T-cell (primary cell): ENCODE measurements at places on chromosomes 6 and 20. TPM values are rescaled to one million over a fixed set of nuclear protein-coding genes. Genes with fewer than 3 reads are reported as not detected.

CD93 gene
- 0.53 TPM for total RNA-seq

ZMYND8 gene
- 58.2 TPM for total RNA-seq

PTK6 gene
- 0.23 TPM for total RNA-seq

DNA sequence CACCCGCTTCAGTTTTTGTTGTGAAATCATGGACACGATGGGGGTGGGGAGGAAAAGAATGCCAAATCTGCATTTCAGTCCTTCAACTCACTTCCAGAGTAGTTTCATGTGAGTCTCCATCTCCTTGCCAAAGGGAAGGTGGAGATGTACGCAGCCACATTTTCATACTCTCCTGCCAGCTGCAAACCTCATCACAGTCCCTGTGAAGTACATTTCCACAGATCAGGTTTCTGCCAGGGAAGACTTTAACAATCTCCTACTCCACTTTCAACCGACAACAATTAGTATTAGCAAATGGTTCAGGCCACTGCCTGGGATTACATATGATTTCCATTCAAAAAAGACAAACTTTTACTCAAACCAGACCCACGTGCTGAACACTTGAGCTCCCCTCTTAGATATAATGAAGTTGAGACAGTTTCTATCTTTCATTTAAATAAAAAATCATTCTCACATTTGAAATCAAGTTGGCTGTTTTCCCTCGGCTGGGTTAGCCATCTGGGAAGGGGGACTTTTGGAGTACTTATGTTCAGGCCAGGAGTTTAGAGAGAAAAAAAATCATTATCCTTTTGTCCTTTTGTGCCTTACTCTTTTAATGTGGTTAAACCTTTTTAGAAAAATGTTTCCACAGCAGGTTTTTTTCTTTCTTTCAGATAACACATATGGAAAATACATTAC, 51.0 kb upstream of the CEP162 start:
- DNase-seq, result no peak

- peak; percentile 63 for DNase-seq
Observed at GRCh38 chr6:36028088-36028876, 674 bp downstream of the MAPK14 start.

- DNase-seq, result no peak
Observed at GRCh38 chr6:29709188-29709587, 14.0 kb upstream of the HLA-F start.

- DNase-seq, result no peak
Observed at GRCh38 chr20:57261457-57262251, 4.8 kb downstream of the BMP7 start.

- DNase-seq, result no peak
Observed at GRCh38 chr6:73774311-73774774, 78.3 kb downstream of the CD109 start.

DNA sequence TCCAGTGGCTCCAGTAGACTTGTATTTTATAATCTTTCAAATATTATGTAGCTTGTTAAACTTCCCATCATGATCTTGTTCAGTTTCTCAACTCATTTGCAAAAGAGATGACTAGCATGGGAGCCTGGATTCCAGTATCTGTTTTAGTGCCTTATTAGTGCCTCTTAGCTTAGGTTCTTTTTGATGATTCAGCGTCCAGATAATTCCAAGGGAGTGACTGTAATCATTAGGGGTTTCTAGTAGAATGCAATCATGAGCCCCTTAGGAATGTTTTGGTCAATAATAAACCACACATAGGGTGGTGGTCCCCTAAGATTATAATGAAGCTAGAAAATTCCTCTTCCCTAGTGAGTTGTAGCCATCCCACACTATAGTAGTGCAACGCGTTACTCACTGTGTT, 7.0 kb downstream of the CD2AP start:
- DNase-seq, result no peak

- no peak for DNase-seq
Observed at GRCh38 chr6:130240232-130240631, 17.5 kb upstream of the SAMD3 start.

GRCh38 chr20:17617212-17617867, 47.5 kb downstream of the DSTN start:
- peak; percentile 45 for DNase-seq
